ENCODE measurements at places on chromosomes 12 and 14.

DNA sequence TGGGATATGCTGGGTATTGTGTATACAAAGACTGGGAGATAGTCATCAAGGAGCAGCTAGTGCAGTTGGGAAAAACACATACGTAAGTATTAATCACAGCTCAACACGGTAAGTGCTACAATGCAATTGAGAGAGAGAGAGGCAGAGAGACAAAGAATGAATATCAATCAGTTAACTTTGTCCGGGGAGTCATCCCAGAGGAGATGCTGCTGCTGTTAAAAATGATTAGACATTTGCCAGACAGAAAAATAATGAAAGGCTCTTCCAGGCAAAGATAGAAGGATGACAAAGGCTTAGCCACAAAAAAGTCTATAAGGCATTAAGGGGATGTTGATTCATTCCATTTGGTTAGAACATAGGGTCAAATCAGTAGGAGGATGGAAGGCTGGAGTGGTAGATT, 45.1 kb downstream of the AKAP6 start:
- no peak for DNase-seq

GRCh38 chr14:35341751-35342488, 49.7 kb downstream of the PSMA6 start:
- peak; percentile 11 for DNase-seq

DNA sequence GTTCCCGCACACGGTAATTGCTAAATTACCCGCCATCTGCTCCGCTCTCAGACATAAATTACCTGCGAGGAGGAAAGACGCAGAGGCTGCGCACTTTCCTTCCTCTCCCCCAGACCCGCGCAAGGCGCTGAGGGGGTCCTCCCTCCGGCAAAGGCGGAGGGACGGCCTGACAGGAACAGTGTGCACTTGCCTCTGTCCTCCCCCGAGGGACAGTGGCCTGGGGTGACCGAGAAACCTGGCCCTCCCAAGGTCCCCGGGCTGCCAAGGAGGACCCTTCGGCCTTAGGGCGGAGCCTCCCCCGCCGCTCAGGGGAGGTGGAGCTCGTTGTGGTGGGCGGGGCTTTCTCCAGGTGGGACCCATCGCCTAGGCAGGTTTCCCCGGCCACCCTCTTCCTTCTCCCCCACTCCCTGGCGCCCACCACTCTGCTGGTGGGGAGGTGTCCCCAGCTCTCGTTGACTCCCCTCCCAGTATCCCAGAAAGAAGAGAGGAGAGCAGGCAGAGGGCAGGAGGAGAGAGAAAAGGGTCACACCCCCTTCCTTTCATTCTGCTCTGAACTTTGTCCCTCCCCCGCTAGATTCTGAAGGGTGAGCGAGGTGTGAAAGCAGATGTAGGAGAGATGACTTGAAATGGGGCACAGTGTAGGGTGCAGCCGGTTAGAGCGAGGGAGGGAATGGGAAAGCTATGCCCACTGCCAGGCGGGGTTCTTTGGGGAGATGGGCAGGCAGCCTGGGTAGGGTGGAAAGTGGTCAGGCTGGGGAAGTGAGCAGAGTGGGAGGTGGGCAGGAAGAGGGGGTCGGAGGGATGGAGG, 11.4 kb upstream of the CALCOCO1 start:
- DNase-seq: peak; percentile 73

DNA sequence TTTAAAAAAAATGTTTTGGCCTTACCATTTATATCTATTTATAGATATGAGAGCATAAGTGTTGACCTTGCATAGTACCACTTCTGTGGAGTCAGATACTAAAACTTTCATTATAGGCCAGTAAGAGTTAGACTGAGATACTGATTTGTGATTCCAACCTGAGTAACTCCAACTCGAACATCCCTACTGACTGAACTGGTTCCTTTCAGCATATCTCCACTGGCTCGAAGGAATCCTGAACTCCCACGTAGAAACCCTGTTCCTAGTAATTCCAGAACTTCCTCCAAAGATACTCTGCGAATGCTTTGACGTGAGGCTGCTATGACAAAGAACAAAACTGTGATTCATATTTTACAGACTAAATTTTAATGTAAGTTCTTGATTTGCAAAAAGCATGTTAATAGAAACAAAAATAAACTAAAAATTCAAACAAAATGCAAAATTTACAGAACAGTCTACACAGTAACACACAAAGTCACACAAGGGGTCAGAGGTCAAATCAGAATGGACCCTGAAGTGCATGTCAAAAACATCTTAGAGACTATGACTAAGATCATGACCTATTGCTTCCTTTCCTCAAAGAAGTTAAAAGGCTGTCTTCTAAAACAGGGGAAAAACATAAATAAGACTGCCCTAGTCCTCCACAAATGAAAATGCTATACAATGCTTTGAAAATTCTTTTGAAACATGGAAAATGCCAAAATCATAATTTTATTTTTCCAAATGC, 31.5 kb downstream of the HEATR5A start:
- DNase-seq: no peak

All from NCI-H1417 (cell line).